Left lobe of liver (tissue), 2 donors: ENCODE measurements at places on chromosomes 13 and 19.
A peak's percentile ranks its signal among the peaks of the same experiment; 100 is the strongest.

GRCh38 chr19:7996883-7997282 lies 8.6 kb downstream of the ELAVL1 start:
- DNase-seq = no peak

DNA sequence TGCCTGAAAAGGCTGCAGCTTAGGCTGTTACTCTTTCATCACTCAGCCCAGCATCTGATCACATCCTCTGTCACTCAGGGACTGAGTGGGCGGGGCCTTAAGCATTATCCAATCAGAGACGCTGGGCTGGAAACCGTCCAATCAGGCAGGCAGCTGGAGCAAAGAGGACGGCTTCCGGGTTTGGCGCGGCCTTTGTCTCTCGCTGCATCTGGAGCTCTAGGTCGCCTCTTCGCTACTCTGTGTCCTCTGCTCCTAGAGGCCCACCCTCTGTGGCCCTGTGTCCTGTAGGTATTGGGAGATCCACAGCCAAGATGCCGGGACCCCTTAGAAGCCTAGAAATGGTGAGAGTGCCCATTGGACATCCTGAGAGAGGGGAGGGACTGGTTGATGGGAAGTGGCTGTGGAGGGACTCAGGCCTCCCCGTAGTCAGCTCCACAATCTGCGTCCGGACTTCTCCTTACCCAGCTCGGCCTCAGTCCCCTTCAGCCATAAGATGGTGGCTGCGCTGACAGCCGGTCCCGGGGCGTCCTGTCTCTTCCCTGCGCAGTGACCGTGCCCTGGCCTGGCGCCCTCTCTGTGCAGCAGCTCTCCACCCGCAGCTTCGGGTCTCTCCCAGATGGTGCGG lies at the start of gene ZNF486:
Gene ZNF486, plus strand, starts transcription at position 195 of the 625 bp plus-strand sequence. Its CDS starts 117 bp downstream, at position 312.
- peak; percentile 78 for DNase-seq

DNA sequence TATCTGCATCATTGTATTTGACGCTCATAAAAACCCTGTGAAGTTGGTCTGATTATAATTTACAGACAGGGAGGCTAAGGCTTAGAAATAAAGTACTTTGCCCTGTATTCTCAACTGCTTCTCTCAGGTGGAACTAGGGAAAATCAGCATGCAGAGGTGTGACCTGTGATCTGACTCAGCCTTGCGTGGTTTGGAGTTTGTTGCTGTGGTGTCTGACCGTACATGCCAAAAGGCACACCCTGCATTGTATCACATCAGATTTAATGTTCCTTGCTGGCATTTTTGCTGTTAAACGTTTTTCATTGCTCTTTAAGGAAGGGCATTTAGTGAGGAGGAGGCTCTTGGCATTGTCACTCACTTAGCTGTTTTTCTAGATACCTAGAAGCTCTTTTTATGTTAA lies 58.8 kb upstream of the C1QTNF9B start:
- no peak for DNase-seq

DNA sequence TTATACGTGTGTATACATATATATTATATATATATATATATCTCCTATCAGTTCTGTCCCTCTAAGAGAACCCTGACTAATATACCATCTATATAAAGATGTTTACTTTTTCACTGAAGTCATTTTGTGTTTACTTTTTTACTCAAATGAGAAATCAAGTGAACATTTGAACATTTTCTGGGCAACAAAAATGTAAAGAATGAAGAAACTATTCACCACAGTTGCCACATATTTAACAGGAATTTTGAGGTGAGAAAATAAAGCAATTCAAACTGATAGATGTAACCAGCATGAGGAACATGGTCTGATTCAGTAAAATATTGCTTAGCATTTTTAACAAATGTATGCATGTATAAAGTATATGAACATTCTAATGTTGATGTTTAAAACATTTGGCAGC lies 299.2 kb upstream of the KLHL1 start:
- no peak for DNase-seq

DNA sequence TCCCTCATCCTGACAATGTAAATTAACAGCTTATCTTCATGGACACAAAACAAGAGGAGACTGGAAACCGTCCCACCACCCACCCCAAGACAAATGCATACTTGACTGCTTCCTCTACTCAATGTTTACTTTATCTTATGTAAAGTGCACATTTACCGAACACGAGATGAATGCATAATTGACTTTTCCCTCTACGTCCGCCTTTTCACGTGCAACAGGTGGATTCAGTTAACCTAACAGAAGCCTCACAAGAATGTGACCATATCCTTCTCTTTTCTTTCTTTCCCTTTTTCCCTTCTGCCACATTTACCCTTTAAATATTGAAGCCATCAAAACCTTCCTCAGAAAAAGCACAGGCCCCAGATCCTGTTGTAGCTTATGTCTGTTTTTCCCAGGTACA lies 468.0 kb downstream of the UQCRFS1 start:
- DNase-seq = no peak

DNA sequence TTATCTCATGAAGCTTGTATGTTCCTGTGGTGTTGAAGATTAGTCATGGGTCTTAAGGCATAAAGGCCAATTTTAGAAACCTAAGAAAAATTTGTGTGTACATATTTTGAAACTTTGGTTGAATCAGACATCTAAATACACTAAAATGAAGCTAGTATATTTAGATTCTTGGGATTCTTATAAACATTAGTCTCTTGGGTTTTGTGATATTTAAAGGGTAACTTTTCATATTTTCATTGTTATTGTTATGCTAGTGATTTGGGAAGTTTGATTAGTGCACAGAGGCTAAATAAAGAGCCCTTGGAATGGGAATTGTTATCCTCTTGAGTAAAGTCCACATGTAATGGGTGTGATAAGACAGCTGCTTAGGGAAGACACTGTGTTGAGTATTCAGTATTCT lies 24.5 kb downstream of the UBA2 start:
- DNase-seq = no peak

- DNase-seq = no peak
Measured at GRCh38 chr19:50181121-50181520, 18.0 kb upstream of the IZUMO2 start.

GRCh38 chr13:64591971-64592370 lies 2638.2 kb downstream of the PCDH9 start:
- DNase-seq = no peak

DNA sequence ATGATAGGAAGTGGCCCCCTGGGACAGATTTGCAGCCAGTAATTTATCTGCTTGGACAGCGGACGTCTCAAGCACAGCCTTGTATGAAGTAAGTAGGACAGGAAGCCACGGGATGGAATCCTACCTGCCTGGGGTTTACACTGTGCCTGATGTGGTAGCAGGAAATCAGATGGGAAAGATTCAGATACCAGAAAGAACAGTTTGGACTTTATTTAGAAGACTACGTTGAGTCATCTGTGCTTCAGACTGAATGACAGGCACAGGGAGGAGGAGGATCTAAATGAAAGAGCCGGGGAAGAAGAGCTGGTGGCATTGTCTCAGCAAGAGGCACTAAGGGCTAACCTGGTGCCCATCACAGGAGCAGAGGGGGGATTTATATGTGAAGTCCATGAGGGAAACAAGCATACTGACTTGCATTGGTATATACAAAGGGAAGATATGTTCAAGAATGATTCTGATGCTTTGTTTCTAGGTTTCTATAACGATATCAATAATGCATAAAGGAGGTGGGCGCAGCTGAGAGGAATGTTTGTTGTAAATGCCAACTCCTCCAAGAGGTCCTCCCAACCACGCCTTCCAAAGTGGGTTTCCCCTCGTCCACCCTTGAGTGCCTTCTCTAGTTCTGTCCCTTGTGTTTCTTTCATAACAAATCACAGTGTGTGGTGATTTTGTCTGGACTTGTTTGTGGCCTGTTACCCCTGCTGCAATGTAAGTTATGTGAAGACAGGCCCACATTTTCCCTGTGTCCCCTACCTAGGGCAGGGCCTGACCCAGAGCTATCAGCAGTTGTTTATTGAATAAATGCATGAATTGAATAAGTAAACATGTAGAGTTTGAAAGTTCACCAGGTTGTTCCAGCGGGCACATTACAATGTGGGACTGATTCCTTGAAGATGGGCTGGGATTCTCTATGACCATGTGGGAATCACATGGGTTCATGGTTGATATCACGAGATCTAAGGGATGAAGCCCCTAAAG lies 328.4 kb downstream of the SLC7A1 start:
- no peak for DNase-seq
